ENCODE measurements at places on chromosomes 13 and 19. TPM values are rescaled to one million over a fixed set of nuclear protein-coding genes. Genes with fewer than 3 reads are reported as not detected.

GRCh38 chr19:1133471-1133929, 29.7 kb downstream of the GPX4 start:
- DNase-seq: no peak

Gene COL4A2
- total RNA-seq: 1.1 TPM

- DNase-seq: peak; percentile 9
Measured at GRCh38 chr13:99215184-99215830, 14.7 kb downstream of the UBAC2 start.

Gene PNMA8A
- total RNA-seq: not detected

DNA sequence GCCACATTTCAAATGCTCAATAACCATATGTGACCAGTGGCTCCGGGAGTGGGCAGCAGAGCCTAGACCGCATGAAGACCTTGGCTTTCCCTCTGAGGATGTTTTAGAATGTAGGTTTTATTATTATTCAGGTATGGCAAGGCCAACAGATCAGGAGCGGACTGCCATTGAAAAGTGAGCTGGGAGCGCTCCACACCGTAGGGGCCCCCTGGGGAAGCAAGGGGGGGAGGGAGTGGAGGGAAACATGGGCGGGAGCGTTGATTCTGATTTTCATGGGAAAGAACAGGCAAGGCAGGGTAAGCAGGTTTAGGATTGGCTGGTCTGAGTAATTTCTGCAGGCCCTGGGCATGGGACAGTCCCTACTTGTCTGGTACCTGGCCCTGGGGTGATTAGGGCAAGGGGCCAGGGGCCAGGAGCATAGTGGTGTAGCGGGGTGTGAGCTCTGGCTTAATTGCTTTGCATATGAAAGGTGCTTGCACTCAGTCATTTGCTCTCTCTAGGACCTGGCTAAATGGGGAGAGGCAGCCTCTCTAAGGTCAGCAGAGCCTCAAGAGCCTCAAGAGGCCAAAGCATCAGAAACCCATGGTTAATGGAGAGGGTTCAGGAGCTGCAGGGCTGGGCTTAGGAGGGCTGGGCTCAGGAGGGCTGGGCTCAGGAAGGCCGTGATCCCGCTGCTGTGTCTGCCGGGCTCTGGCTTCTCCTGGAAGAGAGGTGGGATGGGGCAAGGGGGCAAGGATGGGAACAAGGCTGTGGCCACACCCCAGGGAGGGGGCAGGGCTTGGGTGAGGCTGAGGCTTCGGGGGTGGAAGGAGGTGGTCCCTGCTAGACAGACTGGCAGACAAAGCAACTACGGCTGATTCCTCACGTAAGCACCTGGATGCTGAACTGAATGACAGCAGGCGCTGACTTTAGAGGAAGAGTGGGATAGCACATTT, 82.0 kb upstream of the WASF3 start:
- no peak for DNase-seq

Gene ZBTB7A
- 48.2 TPM for total RNA-seq

Gene SBSN
- total RNA-seq: 0.88 TPM

GRCh38 chr13:92313382-92313781, 913.2 kb upstream of the GPC6 start:
- no peak for DNase-seq

Gene ZNF329
- 16.1 TPM for total RNA-seq

DNA sequence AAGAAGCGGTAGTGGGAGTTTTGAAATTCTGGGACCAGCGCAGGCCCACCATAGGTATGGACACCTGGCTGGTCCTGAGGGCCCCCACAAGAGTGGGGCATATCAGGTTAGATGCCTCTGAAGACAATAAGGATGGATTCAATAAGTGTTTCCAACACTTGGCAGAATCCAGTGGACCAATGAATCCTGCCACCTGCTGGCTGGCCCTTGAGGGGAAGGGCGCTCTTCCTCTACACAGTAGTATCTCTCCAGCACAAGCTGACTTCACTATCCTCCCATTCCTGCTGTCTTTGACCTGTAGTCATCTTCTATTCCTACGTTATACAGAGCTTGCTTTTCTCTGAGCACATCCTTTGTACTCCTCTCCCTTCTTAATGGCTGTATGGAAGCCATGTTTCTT, 199.7 kb upstream of the TSHZ3 start:
- no peak for DNase-seq

DNA sequence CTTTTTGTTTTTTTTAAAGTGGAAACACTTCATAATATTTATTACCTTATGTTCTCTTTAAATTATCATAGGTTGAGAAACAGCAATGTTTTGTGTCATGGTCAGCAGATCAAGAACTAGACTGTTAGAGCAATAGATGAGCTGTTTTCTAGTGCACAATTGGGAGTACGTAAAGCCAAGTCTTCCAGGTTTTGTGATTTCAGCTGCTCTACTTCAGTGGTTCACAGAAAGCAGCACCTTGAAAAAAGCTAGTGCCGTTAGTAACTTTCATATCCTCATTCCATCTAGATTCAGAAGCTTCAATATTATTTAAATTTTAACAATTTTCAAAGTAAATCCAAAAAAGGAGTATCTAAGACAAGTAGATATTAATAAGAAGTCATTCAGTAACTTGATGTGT, 1.9 kb downstream of the GPR18 start:
- no peak for DNase-seq

GRCh38 chr13:38657191-38657590, 29.7 kb upstream of the FREM2 start:
- no peak for DNase-seq

Gene TMEM238
- total RNA-seq: 40.4 TPM

Gene SPIB
- 0.83 TPM for total RNA-seq

DNA sequence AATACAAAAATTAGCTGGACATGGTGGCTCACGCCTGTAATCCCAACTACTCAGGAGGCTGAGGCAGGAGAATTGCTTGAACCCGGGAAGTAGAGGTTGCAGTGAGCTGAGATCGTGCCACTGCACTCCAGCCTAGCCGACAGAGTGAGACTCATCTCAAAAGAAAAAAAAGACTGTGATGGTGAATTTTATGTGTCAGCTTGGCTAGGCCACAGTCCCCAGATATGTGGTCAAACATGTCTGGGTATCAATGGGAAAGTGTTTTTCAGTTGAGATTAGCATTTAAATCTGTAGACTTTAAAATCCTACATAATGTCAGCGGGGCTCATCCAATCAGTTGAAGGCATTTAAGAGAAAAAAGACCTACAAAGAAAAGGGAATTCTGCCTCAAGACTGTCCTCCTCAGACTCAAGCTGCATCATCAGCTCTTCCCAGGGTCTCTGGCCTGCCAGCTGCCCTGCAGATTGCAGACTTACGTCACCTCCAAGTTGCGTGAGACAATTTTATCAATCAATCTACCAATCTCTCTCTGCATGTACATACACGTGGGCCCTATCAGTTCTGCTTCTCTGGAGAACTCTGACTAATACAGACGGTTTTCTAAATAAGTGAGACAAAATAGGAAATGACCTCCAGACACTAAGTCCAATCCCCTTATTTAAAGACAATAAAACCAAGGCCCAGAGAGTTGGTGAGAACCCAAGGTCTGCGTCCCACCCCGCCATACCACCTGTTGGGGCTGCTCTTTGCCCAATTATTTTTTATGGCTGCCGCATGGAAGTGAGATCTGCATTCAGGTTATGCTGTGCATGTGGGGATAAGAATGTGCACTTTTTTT, 99.2 kb downstream of the ABCC4 start:
- DNase-seq: no peak

Gene METTL21C
- not detected for total RNA-seq

DNA sequence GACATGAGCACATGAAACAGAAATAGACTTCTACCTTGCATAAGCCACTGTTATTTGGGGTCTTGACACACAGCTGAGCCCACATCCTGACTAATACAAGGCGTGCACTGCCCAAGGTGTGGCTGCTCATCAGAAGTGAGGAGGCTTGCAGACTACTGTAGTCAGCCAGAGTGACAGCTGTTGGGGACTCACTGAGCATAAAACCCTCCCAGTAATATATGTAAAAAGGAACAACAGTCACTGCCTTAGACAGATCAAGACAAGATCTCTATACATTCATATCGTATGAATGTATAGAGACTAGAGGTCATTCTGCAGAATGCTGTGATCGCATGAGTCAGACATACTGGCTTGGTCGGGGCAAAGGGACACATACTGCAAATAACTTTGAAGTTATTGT, 4.1 kb upstream of the C1QTNF9B start:
- DNase-seq: peak; percentile 64

DNA sequence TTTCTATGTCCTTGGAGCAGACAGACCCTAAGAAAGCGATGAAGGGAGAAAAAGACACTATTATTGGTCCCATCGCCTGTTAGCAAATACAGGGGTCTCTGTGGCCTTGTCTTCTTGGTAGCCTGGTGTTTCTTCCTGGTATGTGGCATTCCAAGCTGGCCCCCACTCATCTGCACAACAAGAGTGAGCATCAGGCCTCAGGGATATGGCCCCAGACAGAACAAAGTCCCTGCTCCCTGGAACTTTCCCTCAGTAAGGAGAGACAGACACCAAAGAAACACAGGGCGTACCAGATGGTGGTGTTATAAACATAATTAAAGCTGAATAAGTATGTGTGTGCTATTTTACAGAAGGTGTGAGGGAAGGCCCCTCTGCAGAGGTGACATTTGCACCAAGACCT, 48.2 kb upstream of the KPNA3 start:
- no peak for DNase-seq

Gene MEF2B
- 1.8 TPM for total RNA-seq

Measured in PC-9 (cell line).